GM23338 (cell line): ENCODE measurements at places on chromosomes 7 and 10.

DNA sequence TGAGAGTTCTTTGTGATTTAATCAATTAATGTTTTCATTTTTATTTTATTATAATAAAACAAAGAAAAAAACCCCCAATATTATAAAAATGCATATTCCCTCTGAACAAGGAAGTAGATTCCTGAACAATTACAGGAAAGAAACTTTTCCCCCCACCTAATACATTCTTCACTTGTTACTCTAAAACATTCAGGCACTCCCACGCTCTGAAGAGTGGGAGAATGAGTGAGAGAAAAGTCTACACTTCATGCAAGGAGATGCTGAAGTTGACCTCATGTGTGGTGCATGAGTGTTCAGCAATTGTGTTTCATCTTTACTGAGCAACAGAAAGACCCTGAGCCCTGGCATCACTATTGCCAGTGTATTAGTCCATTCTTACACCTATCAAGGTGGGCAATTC is 244.2 kb upstream of the IGFBP3 start:
- no peak for DNase-seq

DNA sequence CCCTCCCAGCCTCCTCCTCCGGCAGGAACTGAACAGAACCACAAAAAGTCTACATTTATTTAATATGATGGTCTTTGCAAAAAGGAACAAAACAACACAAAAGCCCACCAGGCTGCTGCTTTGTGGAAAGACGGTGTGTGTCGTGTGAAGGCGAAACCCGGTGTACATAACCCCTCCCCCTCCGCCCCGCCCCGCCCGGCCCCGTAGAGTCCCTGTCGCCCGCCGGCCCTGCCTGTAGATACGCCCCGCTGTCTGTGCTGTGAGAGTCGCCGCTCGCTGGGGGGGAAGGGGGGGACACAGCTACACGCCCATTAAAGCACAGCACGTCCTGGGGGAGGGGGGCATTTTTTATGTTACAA is 83.3 kb downstream of the PAX2 start:
- DNase-seq: peak; percentile 62

DNA sequence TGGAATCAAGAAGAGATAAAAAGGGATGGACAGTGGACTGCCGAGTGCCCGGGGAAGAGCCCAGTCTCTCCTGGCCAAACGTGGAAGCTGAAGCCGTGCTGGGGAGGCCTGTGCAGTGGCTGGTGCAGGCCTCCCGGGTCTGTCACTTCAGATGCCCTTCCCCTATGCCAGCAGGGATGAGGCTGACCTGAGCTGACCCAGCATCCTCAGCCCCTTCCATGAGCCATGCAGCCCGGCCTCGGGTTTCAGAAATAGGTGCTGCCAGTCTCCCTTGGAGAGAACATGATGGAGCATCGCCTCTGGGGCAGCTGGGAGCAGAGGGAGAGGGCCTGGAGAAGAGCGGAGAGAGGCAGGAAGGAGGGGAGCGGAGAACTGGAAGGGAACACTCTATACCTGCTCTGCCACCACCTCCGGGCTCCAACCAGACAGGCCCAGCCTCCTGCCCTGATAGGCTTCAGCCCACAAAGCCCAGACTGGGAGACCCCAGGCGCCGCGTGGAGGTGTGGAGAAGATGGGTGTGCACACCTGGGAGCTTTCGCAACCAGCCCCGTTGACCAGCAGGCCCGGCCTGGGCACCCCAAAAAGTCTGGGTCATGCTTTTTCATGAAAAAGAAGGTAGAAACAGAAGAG is 68.6 kb upstream of the PPP2R2D start:
- DNase-seq: no peak

DNA sequence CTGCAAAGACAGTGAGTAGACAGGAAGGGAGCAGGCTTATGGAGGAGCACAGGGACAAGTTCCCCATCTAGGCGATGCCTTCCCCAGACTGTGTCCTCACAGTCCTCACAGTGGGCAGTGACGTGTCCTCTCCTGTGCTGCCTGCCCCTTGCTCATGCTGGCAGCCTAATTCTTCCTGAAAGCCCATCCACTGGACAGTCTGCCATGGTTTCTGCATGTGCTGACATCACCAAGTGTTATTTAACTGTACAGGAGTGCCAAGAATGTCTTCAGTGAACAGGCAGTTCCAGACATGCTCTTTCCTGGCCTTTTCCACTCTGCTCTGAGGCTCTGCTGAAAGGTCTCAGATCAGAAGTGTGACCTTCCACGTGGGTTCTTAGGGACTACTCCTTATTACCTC is 54.1 kb downstream of the ZNF248 start:
- DNase-seq: no peak

- no peak for DNase-seq
These were observed 288.0 kb downstream of the ARL4A start for GRCh38 chr7:12975412-12975811.

DNA sequence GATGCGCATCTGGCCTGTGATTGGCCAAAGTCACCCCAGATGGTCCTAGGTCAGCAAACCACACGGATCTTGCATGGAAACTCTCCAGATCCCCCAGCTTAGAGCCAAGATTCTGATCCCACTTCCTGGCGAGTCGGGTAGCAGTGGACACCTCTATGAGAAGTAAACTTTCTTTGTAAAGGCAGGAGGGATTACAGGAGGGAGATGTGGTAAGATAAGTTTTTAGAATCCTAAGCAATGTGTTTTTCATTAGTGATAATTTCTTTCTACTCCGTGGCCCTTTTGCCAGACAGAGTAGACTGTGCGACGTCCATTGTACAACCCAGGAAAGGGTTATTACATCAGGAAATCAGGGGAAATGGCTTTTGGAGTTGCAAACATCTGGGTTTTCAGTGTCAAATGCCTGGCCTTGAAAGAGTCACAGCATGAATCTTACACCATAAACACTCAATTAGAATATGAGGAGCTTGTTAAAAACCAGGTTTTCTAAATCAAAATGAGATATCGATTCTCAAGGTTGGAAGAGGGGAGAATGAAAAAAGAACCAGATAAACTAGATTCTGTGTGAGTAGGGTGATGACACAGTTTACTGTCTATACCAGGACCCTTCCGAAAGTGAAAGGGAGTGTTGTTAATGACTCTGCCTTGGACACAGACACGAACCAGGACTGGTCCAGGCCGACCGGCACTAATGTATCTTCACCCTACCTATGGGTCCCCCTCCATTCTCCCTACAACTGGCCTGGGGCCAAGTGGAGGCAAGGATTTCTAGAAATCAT is 61.9 kb upstream of the WAC start:
- DNase-seq: no peak

DNA sequence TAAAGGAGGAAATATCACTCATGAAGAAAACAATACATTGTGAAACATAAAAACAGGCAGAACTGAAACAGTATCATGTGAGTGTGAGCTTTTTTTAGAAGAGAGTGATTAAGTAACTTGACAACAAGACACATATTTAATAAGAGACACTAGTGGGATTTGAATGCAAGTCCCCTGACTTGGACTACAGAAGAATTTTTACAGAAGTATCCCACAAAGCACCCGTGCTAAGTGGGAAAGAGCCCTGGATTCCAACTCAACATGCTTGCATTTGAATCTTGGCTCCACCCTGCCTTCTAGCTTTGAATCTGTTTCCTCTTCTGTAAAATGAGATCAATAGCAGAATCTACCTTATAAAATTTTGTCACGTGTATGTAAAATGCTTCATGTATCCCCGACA is 166.2 kb downstream of the ZNF365 start:
- no peak for DNase-seq

DNA sequence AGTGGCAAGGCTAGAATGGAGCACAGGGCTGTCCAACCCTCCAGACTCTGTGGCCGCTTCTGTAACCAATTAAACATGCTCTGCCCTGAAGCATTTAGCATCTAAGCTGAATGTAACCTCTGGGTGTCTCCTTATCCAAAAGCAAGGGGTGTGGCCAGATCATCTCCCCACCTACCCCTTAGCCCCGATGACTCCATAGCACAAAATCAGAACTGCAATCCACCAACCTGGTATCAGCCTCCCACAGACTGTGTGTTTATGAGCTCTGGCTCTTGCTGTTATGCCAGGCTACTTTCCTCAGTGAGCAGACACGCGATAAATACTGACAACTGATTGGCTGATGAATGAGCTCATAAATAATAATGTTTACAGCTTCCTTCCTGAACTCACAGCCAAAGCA is 3.2 kb downstream of the FRMD4A start:
- no peak for DNase-seq

DNA sequence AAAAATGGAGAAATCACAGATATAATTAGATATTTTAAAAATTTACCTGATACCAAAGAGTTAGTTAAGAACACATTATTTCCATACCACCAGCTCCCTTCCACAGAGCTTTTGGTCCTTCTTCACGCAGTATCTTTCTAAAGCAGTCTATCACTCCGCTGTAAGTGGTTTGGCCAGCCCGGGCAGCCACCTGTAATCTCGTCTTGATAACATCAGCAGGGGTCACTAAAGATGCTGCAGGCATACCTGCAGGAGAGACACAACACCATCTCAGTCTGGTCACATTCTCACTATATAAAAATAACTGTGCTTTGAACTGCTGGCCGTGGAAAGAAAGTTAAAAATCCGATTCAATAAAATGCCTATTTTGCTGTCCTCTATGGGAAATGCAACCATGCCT is 200.1 kb downstream of the SLC25A13 start:
- DNase-seq: no peak

- DNase-seq: no peak
These were observed 23.2 kb downstream of the LYZL2 start for GRCh38 chr10:30606313-30606712.

DNA sequence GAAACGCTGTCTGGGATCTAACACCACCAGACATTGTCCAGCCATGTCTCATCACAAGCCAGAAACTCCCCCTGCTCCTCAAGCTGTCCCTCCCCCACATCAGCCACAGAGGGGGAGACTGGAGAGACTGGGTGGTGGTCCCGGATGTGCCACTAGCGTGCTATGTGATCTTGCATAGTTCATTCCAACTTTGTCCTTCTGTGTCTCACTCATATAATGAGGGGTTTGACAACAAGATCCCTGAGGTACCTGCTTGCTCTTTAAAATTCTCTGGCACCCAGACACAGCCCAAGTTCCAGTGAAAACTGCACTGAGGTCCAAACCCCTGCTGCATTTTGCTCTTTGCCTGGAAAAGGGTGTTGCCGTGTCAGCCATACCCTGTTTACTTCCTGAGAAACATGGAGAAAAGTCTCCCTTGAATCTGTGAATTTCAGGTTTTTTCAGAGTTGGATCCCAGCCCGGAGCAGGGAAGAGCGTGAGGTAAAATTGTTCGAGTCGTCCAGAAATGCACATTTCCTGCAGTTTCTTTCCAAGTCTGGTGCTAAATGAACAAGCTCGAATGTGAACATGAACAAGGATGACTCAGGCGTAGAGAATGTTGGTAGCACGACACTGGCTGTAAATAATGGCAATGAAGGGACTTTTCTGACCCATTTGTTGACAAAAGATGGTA is 156.6 kb downstream of the CCDC3 start:
- no peak for DNase-seq

GRCh38 chr10:100637785-100638184 is 102.0 kb downstream of the HIF1AN start:
- peak; percentile 88 for DNase-seq

GRCh38 chr10:28400681-28401080 is 97.8 kb upstream of the MPP7 start:
- DNase-seq: no peak

- DNase-seq: no peak
These were observed 42.7 kb downstream of the GNAT3 start for GRCh38 chr7:80468931-80469714.

- no peak for DNase-seq
These were observed 225.8 kb downstream of the EXOC4 start for GRCh38 chr7:133478591-133479135.

- DNase-seq: no peak
These were observed 47.2 kb upstream of the AGBL3 start for GRCh38 chr7:134939136-134939535.
